COLO829 (cell line): ENCODE measurements at places on chromosomes 3 and 15.
A peak's percentile ranks its signal among the peaks of the same experiment; 100 is the strongest.

DNA sequence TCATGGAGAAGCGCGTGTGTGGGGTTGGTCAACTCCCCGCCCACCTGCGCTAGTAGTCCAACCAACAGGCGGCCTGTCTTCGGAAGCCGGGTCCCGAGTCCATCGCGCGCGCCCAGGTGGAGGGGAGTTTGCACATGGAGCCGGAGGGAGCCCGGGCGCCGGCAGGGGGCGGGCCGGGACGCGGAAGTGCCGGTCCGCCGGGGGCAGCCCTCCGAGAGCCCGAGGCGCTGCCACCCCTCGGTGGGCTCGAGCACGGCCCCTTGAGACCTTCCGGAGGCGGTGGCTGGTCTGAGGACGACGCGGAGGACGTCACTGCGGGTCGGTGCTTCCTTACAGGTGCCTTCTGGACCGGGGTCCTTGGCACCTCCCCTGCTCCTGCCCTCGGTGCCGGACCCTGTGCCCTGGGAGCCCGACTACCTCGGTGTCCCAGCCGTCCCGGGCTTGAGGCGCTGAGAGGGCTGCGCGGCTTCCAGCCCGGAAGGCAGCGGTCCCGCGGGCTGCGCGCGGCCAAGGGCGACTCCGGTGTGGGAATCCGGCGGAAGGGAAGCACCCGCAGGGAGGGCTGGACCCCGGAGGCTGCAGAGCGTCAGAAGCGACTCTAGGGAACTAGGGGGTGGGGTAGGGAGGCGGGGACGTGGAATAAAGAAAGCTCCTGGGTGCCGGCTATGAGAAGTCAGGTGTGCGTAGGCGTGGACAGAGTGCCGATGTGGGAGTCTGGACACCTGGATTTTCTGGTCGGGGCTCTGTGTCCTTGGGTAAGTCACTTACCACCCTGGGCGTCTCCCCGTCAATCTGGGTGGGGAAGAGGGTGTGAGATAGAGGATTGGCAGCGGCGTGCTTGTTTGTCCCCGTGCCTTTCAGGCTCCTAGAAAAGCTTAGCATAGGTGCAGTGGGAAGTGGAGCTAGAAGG, 212.3 kb downstream of the FGF12 start:
- DNase-seq = no peak

- DNase-seq = no peak
Measured at GRCh38 chr15:43516185-43516584, 1.2 kb upstream of the MAP1A start.

- DNase-seq = no peak
Measured at GRCh38 chr15:88388686-88389085, 78.5 kb downstream of the MRPL46 start.

- peak; percentile 55 for DNase-seq
Measured at GRCh38 chr15:31489801-31490646, 163.4 kb downstream of the KLF13 start.

- DNase-seq = no peak
Measured at GRCh38 chr15:55564347-55565145, 23.6 kb downstream of the PYGO1 start.

DNA sequence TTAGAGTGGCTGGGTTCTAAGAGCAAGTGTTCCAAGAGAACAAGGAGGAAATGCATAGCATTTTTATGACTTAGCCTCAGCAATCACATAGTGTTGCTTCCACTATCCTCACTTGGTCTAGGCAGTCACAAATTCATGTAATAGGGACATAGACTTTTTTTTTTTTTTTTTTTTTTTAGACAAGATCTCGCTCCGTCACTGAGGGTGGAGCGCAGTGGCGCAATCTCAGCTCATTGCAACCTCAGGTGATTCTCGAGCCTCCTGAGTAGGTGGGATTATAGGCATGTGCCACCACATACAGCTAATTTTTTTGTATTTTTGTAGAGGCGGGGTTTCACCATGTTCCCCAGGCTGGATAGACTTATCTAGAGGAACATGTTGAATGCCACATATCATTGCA, 4.7 kb upstream of the GNB4 start:
- no peak for DNase-seq

- no peak for DNase-seq
Measured at GRCh38 chr3:45894015-45894414, 7.7 kb downstream of the CCR9 start.

GRCh38 chr3:38314764-38315487, 31.7 kb upstream of the XYLB start:
- no peak for DNase-seq

DNA sequence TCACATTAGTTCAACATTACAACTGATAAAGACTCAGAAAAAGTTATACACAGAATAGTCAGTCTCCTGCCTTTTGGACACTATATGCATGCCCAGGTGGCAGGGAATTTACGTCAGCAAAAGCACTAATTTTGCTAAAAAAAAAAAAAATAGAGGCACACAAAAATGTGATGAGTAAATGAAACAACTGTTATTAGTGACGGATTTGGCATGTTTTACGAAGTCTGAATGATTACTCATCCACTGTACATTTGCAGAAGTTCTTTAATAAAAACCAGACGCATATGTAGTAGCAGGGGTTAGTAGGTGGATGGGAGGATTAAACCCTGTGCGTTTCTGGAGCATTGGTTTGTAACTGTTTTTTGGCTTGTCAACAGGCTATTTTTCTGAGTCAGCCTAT, 99.0 kb downstream of the MITF start:
- DNase-seq = no peak

DNA sequence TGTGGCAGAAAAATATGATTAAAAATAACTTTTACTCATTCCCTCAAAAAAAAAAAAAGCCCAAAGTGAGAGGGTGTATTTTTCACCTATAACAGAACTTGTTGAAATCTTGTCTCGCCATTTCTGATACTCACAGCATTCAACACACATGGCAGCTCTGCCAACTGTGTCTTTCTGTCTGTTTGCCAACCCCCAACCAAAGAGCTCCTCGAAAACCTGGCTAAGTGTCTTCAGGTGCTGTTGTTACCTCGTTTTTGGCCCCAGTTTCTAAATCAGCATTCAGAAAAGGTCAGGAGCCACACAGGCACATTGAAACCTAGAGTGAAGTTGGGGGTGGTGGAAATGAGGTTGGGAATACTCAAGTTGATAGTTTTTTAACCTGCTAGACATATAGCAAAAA, 123.5 kb downstream of the TMEM108 start:
- DNase-seq = no peak

DNA sequence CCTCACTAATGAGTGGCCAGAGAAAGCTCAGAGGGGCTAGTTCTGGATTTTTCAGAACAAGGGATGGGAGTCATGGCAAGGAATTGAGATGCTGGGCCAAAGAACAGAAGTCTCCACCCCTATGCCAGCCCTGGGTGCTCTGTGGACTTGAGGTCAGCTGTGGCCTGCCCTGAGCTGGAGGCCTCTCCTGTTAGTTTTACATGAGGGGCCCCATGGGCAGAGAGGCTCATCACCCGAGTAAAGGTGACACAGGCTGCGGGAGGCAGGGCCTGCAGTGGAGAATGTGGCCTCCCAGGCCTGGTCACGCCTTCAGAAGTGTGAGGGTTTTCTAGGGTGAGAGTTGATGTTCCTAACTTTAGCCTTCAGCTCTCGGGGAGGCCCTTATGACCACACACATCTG, 44.9 kb downstream of the ABHD5 start:
- DNase-seq = no peak

DNA sequence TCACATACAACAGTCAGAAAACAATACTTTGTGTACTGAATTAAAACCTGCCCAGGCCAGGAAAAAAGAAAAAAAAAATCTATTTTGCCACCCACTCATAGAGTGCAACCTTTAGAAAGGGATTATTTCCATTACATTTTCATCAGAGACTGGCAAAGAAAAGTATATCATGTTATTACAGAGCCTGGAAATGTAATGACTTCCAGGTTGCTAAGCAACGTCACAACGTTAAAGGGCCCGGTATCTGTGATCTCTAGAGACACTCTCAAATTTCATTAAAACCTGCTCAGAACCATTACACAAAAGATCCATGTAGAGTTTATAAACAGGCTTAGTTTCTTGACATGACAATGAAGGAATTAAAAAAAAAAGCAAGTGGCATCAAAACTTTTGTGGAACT, 170.5 kb downstream of the CTNNB1 start:
- no peak for DNase-seq

- DNase-seq = no peak
Measured at GRCh38 chr3:188170461-188171459, 16.8 kb downstream of the LPP start.

GRCh38 chr3:5341610-5342009, 154.1 kb downstream of the EDEM1 start:
- DNase-seq = no peak

DNA sequence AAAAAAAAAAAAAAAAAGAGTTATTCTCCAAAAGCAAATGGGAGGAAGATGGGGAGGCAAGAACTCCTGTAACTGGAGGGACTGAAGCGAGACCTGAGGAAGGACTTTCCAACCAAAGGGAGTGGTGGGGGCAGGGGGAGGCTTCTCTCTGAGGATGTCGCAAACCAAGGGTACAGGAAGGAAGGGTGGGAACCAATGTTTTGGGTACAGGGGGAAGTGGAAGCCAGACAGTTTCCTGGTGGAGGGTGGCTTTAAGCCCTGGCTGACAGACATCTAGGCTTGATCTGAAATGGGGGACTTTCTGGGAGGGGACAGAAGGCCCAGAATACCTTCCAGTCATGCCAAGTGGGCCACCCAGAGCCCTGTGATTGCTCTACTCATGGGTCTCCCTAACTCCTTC, 27.0 kb downstream of the VIPR1 start:
- DNase-seq = no peak

DNA sequence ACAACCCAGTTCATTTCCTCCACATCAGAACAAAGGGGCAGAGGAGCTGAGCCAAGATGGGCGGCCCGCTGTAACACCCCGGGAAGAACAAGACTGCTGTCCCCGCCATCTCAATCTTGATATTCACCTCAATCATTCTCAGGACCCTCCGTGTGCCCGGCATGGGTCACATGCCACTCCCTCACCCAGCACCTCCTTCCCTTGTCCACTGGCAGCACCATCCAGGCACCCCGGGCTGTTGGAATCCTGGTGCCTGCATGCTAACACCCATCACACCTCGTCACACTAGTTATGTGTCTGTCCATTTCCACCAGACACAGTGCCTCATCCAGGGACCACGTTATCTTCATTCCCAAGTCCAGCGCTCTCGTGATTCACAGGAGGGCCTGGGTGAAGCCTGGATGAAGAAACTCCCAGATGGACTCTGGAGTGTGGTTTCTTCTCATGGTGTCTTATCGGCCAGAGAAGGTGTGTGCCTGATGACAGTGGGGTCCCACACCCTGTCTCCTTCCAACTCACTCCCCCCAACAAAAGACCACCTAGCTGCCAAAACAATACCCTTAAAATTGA, 16.7 kb downstream of the MEGF11 start:
- DNase-seq = no peak

- DNase-seq = no peak
Measured at GRCh38 chr3:59677747-59678702, 628.2 kb upstream of the CFAP20DC start.

- DNase-seq = no peak
Measured at GRCh38 chr3:13879946-13880810, at the start of gene WNT7A. WNT7A (minus strand) TSS chr3:13880071; CDS start chr3:13879816, 255 bp downstream.

- no peak for DNase-seq
Measured at GRCh38 chr3:189606774-189607173, 24.4 kb upstream of the TP63 start.

- DNase-seq = peak; percentile 23
Measured at GRCh38 chr3:176776622-176777175, 420.6 kb downstream of the TBL1XR1 start.

GRCh38 chr3:154616298-154616697, 186.3 kb upstream of the GPR149 start:
- DNase-seq = no peak

DNA sequence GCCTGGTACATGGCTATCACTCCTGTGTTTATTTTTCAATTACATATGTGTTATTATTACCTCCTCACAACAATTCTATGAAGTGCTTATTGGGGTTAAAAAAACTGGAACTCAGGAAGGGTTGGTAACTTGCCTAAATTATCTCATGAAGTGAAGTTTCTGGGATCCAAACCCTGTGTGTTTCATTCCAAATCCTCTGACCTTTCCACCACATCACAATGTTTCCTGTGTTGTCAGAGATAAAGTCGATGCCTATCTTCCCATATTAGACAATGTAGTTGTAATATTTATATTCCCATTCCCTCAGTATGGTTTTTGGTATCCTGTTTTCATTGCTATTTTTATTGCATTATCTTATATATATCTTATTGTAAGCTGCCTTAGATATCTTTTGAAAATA, 269.1 kb upstream of the CFAP20DC start:
- no peak for DNase-seq

DNA sequence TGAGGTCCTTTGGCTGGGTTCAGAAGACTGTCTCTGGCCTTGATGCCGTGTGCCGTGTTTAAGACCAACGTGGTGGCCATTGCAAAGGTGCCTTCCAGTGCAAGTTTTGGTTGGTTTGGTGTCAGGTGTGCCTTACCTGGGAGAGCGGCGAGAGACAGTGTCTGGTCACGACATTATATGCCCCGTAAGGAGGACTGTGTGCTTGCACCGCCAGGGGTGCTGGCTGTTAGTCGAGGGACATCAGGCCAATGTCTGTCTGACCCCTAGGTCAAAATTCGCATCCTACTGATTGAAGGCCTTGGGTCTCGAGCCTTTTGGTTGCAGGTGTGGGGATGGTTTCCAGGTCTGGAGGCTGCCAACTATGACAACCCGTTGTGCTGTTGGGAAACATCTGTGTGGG, 111.9 kb downstream of the SNRPN start:
- no peak for DNase-seq

GRCh38 chr3:48236531-48236930, 4.4 kb upstream of the ZNF589 start:
- DNase-seq = no peak
